ENCODE measurements at places on chromosomes 16 and 17. TPM values are rescaled to one million over a fixed set of nuclear protein-coding genes. Genes with fewer than 3 reads are reported as not detected.

The CBFA2T3 gene
- total RNA-seq, result 2.7 TPM

The TMEM235 gene
- total RNA-seq, result 0.26 TPM

The NTN3 gene
- total RNA-seq, result not detected

The HEATR9 gene
- total RNA-seq, result not detected

The KIF2B gene
- total RNA-seq, result not detected

The UNC45B gene
- not detected for total RNA-seq

The TNS4 gene
- 81.4 TPM for total RNA-seq

The CES3 gene
- 1.5 TPM for total RNA-seq

The EFNB3 gene
- total RNA-seq, result 2.7 TPM

The SPATA22 gene
- 0.41 TPM for total RNA-seq

- DNase-seq, result no peak
Measured at GRCh38 chr16:66888647-66889615, 8.6 kb downstream of the PDP2 start.

GRCh38 chr17:80446645-80447405, 29.6 kb downstream of the NPTX1 start:
- DNase-seq, result no peak

GRCh38 chr16:19524616-19525384, 1.1 kb downstream of the CCP110 start:
- DNase-seq, result no peak

GRCh38 chr17:29063992-29064391, 21.1 kb downstream of the PIPOX start:
- DNase-seq, result no peak

GRCh38 chr16:7086822-7087616, 245.6 kb upstream of the RBFOX1 start:
- no peak for DNase-seq

DNA sequence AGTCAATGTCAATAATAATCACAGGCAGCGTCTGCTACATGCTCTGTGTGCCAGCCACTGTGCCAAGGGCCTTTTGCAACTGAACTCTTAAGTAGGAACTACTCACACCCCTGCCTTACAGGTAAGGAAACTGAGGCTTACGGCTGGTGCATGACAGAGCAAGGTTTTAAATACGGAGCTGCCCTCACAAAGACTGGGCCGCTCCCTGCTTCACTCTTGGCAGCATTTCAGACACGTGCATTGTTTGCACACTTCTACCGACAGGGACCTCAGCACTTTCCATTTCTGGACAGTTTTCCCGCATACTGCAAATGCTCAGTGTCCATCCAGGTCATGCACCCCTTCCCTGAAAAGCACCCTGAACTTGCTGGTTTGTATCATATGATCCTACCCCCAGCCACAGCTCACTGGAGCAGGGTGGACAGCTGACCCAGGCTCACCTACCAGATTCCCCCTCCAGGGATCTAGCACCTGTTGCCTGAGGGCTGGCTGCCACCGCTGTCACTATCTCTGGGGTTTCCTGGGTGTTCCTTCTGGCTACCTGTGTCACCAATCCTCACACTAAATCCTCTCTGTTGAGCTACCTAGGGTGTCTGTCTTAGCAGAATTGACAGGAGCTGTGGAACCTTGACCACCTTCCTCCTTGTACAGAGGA, 142.9 kb downstream of the C16orf78 start:
- DNase-seq, result no peak

DNA sequence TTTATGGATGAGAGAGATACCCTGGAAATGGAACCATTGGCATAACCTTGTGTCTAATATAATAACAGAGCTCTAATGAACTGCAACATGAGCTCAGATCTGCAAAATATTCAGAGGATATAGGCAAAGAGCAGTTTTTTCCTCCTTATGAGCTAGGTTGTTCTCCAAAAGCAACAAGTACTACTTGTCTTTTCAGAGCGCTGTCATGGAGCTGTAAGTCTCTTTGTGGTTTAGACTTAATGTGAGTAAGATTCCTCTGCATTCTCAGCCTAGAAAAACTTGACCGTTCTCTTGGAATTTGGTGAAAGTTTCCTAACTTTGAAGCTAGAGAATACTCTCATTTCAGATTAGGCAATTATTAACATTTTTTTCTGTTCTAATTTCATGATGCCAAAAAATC, 85.2 kb downstream of the FTO start:
- no peak for DNase-seq

DNA sequence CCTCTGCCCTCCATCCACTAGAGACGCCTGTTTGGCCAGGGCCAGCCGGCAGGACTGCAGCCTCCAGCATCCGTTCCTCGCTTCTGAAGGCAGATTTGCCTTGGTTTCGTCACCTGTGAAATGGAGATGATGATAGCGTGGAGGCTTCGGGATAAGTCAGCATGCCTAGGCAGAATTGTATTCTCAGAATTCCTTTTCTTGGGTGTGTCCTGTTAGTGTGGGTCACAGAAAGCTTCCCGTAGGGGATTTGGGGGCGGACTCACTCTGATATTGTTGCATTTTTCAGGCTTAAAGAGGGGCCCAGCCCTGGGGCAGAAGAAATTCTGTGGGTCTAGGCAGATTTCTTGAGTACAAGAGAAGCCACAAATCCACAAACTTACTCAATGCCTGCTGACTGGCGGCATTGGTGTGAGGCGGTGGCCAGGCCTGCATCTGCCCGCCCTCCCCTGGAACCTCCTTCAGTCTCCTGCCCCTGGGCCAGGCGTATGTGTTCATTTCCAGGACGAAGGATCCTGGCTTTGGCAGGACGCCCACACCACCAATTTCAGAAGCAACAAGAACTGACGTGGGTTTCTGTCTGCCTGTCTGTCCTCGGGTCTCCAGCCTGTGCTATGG, 17.6 kb downstream of the CCDC42 start:
- DNase-seq, result no peak

- DNase-seq, result no peak
Measured at GRCh38 chr17:27560668-27561067, 70.3 kb upstream of the LGALS9 start.

DNA sequence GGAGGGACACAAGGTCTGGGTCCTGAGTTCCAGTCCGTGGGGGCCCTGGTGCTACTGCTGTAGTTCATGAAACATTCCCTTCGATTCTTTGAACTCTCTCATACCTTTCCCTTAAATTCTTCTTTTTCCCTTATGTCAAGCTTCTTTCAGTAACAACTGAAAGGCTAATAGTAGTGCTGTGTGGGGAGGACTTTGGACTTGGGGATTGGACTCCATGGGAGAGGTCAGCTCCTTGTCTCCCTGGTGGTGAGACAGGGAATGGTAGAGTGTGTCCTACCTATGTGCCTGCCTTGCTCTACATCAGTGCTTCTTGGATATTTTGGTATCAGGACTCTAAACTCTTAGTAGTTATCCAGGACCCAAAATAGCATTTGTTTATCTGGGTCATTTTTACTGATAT, 628.1 kb downstream of the WWOX start:
- DNase-seq, result no peak

- DNase-seq, result no peak
Measured at GRCh38 chr17:79294459-79295071, 219.9 kb downstream of the ENGASE start.

GRCh38 chr17:55760643-55761355, 9.9 kb downstream of the PCTP start:
- DNase-seq, result no peak

- no peak for DNase-seq
Measured at GRCh38 chr16:63447121-63447520, 1410.9 kb upstream of the CDH8 start.

GRCh38 chr17:11287791-11288190, 46.8 kb downstream of the SHISA6 start:
- no peak for DNase-seq

DNA sequence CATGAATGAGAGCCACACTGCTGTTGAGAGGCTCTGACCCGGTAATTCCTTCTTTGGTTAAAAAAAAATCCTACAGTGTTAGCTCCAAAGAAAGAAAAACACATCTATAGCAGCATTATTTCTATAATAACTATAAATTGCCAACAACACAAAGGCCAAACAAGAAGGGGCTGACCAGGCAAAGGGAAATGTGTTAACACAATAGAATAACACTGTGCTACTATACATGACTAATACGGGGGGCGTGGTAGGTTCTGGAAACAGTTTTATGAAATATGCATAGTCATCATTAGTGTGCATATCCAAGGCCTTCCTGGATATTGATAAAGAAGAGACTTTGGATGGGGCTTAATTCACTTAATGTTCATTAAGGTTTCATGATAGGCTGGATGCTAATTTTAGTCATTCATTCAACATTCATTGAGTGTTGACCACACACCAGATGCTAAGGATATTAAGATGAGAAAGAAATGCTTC, 50.0 kb upstream of the CCL1 start:
- DNase-seq, result no peak

- DNase-seq, result no peak
Measured at GRCh38 chr16:12449795-12450194, 353.9 kb downstream of the CPPED1 start.
